ENCODE measurements at places on chromosomes 1 and 21.

GRCh38 chr1:5691795-5692509, 300.3 kb downstream of the NPHP4 start:
- DNase-seq: no peak

- DNase-seq: no peak
These were observed 63.8 kb upstream of the PRRC2C start for GRCh38 chr1:171421413-171422020.

DNA sequence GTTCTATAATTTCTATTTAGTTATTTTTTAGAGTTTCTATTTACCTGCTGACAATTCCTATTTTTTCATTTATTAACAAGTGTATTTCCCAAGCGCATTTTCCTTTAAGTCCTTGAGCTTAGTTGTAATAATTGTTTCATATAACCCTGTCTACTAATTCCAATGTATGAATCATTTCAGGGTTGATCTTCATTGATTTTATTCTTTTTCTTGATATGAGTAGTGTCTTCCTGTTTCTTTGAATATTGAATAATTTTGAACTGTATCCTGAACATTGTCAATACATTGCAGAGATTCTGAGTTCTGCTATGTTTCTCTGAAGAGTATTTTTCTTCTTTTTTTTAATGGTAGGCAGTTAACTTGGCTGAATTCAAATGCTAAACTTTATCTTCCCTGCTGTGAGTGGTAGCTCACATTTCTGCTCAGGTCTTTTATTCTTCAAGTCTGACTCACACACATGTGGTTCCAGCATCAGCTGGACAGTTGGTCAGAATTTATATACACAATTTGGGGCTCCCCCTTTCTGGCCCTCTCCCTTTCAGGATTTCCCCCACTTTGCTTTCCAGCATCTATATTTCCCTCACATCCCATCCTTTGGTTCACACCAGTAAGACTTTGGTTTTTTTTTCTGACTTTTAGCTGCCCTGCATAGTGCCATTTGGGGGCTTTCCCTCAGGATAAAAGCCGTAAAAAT, 54.4 kb upstream of the WDR26 start:
- no peak for DNase-seq

DNA sequence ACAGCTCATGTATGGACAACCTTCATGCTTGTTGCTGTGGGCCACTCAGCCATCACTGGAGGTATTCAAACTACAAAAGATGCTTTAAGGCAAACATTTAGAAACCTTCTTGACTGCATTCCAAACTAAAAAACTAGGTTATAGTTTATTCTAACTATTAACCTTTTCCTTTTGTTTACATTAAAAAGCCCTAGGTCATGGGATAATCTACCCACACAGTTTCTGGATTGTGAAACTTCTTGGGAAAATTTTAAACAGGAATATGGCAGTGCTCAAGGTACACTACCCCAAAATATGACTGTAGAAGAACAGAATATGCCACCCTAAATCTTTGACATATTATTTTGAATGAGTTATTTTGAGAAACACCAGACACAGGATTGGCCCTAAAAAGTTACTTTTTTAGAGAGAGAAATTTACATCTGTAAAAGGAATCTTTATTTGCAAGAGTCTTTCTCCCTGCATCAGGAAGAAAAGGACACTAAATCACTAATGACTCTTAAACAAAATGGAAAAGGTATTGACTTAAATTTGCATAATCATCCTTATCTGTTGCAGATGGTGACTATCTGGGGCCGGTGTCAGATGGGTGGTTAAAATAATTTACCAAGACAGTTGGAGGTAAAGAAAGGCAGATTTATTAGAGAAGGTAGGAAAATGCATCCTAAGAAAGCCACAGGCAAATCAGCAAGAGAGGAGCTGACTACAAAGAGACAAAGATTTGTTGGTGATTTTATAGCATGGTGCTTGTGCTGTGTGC, 25.1 kb upstream of the NUF2 start:
- no peak for DNase-seq

- no peak for DNase-seq
These were observed 51.1 kb upstream of the CFHR3 start for GRCh38 chr1:196723325-196724185.
